ENCODE measurements at places on chromosomes 11 and 22. TPM values are rescaled to one million over a fixed set of nuclear protein-coding genes. Genes with fewer than 3 reads are reported as not detected.

DNA sequence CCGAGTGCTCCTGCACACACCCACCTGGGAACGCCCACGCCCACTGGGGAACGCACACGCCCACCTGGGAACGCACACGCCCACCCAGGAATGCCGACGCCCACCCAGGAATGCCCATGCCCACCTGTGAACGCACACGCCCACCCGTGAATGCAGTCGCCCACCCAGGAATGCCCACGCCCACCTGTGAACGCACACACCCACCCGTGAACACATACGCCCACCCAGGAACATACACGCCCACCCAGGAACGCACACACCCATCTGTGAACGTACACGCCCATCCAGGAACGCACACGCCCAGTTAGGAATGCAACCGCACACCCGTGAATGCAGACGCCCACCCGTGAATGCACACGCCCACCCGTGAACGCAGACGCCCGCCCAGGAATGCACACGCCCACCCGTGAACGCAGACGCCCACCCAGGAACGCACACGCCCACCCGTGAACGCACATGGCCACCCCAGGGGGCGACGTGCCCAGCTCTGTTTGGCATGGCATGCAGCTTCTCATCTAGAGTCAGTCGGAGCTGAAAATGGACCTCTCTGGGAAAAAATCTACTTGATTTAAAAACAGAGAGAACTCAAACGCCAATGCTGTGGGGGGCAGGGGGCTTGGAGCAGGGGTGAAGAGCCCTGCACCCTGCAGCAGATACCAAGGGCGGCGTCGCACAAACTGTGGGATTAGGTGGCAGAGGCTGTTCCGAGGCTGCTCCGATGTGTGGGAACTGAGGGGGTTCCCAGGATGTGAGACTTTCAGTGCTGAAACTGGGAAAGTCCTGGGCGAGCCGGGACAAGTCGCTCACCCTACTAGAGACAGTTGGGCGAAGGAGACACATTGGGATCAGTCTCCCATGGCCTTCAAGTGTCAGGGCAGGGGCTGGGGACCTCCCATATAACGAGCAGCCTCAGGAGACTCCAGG is 83.3 kb downstream of the MYEOV start:
- H3K4me3 ChIP-seq, result no peak overlapping the region
- H3K4me1 ChIP-seq, result no peaks in the 10 kb centered on the region
- H3K36me3 ChIP-seq, result no peaks in the 10 kb centered on the region
- H3K27me3 ChIP-seq, result peaks cover 3% of the 10 kb centered on the region
- H3K27ac ChIP-seq, result no peak overlapping the region
- peak; percentile 56 for DNase-seq

DNA sequence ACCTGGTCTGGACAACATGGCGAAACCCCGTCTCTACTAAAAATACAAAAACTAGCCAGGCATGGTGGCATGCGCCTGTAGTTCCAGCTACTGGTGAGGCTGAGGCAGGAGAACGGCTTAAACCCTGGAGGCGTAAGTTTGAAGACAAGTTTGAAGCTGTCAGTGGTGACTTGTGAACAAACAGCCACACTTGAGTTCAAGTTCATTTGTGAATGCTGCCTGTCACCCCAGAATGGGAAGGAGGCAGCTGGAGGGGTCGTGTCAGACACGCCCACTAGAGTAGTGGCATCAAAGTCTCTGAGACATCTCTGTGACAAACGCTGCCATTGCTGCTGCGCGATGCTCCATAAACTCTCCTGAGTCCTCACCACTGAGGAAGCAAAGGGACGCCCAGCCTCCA is 74.2 kb downstream of the DGCR2 start:
- no peak for DNase-seq
- no peaks in the 10 kb centered on the region for H3K4me1 ChIP-seq

- H3K27me3 ChIP-seq, result no peaks in the 10 kb centered on the region
- no peak overlapping the region for H3K27ac ChIP-seq
- H3K4me1 ChIP-seq, result peaks cover 8% of the 10 kb centered on the region
- DNase-seq, result no peak
These were observed 42.2 kb upstream of the FBLN1 start for GRCh38 chr22:45460288-45461109.

DNA sequence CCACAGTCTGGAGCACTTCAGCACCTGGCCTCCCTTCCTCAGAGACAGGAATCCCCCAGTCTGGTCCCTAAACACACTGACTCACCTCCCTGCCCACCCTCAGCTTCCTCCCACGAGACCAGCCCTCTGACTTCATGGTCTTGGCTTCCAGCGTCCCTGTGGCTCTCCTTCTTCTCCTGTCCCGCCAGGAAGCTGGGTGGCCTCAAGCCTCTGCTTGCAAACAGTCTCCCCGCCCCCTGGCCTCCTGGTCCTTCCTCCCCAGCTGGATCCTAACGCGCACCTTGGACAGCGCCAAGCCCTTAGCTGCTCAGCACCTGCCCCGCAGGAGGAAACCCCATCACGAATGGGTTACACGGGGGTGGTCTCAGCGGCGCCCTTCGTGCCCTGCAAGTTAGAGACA is 4.5 kb downstream of the NCF4 start:
- no peak overlapping the region for H3K4me3 ChIP-seq
- H3K4me1 ChIP-seq, result no peaks in the 10 kb centered on the region
- no peak for DNase-seq
- H3K36me3 ChIP-seq, result no peaks in the 10 kb centered on the region

The TRIM49 gene
- total RNA-seq, result not detected

The OR5B21 gene
- total RNA-seq, result not detected

GRCh38 chr11:27973851-27974536 is 134.0 kb downstream of the KIF18A start:
- no peaks in the 10 kb centered on the region for H3K4me1 ChIP-seq
- no peaks in the 10 kb centered on the region for H3K36me3 ChIP-seq
- no peak for DNase-seq
- H3K27ac ChIP-seq, result no peak overlapping the region
- H3K27me3 ChIP-seq, result no peaks in the 10 kb centered on the region
- no peak overlapping the region for H3K4me3 ChIP-seq

DNA sequence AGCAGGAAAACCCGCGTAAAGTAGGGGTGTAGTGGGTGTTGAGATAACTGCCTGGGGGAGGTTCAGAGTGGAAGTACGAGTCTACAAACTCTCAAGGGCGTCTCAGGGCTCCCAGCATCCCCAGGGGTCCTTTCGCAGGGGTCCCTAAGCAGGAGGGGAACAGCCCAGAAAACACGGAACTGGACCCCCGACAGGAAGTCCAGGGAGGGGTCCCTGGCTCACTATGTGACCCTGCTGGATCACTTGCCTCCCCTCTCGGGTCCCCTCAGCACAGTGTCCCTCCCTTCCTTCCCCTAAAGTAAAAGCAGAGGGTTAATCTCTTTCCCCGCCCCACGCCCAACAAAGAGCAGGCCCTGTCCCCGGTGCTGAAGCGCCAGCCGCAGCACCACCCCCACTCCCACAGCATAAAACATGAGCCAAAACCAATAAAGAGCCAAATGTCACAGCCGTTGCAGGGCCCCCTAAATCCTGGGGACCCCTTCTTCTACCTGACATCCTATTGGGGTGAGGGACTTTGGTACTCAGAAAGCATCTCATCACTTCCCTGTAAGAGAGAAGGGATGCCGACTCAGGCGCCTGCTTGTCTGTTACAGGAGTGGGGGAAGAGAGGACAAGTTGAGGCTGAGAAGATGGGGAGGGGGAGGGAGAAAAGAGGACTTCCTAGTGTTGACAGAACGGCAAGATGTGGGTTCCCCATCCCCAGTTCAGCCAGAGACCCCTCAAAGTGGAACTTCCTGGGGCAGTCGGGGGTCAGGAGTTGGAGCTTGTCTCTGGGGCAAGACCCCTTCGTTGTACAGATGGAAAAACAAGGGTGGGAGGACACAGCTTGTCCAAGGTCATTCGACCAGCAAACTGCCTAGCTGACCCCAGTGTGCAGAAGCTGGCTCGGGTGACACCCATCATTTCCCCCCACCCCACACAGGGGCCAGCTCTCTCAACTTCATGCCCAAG is 1.4 kb upstream of the NEFH start:
- peaks cover 1% of the 10 kb centered on the region for H3K36me3 ChIP-seq
- H3K4me1 ChIP-seq, result peaks cover 22% of the 10 kb centered on the region
- H3K27me3 ChIP-seq, result peaks cover 39% of the 10 kb centered on the region
- H3K4me3 ChIP-seq, result no peak overlapping the region

- no peak for DNase-seq
- no peaks in the 10 kb centered on the region for H3K4me1 ChIP-seq
- H3K4me3 ChIP-seq, result no peak overlapping the region
- H3K36me3 ChIP-seq, result no peaks in the 10 kb centered on the region
These were observed 273.6 kb downstream of the OPCML start for GRCh38 chr11:133258751-133259150.

DNA sequence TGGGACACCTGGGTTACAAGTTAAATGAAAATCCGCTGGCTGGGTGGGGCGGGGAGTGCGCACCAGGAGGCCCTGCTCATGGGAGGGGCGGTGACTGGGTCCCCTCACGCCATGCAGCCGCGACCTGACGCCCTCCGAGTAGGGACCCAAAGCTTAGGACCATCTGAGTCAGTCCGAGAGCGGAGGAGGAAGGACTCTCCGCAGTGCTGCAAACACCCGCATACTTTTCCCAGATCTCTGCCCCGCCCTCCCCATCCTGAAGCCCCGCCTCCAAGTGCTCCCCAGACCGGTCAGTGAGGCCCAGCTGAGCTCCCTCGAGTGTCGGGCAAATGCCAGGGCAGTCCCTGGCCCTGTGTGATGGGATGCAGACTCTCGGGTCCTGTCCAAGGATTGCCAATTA is 6.6 kb upstream of the FLI1 start:
- H3K4me1 ChIP-seq, result peaks cover 45% of the 10 kb centered on the region
- H3K27me3 ChIP-seq, result peaks cover 54% of the 10 kb centered on the region
- no peak for DNase-seq
- H3K4me3 ChIP-seq, result peak overlapping the region; percentile 66
- H3K36me3 ChIP-seq, result no peaks in the 10 kb centered on the region
- no peak overlapping the region for H3K27ac ChIP-seq

DNA sequence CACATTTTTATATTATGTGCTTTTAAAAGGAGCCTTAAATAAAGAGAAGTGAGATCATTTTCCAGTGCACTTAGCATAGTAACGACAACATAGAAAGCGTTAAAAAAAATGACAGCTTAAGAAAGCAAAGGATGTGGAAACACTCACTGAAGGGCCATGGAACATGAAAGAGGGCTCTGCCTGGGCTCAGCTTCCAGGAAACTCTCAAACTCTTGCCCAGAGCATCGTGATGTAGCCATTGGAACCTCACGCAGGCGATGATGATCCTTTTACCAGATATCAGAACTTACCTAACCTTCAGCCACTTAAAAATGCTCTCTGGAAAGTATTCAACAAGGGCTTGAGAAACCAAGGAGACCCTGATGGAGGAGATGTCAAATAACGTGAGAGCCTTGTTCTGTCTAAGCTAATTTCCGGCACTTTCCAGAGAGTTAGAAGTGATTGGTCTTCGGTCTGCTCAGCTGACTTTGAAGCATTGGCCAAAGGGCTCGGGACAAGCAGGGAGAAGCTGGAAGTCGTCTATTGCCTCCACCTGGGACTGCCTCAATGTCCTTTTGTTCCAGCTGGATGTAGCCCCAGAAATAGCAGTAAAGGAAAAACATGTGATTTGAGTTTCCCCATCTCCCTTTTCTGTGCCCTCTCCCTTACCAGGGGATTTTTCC is 21.5 kb upstream of the ETS1 start:
- no peak overlapping the region for H3K27ac ChIP-seq
- H3K4me1 ChIP-seq, result peaks cover 10% of the 10 kb centered on the region
- no peak overlapping the region for H3K4me3 ChIP-seq
- H3K36me3 ChIP-seq, result no peaks in the 10 kb centered on the region
- DNase-seq, result no peak

The CNTN5 gene
- not detected for total RNA-seq

The HEPACAM gene
- not detected for total RNA-seq

DNA sequence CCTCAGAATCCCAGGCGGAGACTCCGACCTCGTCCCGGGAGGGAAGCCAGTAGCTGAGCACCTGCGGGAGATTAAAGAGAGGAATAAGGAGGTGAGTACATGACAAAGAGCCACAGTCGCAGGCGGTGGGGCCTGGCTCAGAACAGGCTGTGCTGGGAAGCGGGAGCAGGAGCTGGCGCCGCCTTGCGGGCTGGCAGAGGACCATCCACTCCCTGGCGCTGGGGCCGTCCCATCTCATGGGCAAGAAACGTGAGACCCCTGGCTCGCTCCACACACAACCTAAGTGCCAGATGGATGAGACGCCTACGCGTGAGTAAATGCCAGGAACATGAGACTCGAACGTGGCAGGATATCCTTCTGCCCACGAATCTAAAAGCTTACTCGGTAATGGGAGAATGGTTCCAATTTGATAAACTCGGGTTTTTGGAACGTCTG is 6.3 kb downstream of the CEND1 start:
- peaks cover 5% of the 10 kb centered on the region for H3K36me3 ChIP-seq
- no peak overlapping the region for H3K4me3 ChIP-seq
- peak overlapping the region; percentile 86 for H3K27ac ChIP-seq
- DNase-seq, result no peak
- no peaks in the 10 kb centered on the region for H3K27me3 ChIP-seq
